ENCODE measurements at places on chromosomes 2 and 18.

- no peak for DNase-seq
Measured at GRCh38 chr2:205582366-205582765, 99.9 kb upstream of the NRP2 start.

- DNase-seq: peak; percentile 63
Measured at GRCh38 chr2:105344704-105345345, 7.5 kb downstream of the C2orf49 start.

DNA sequence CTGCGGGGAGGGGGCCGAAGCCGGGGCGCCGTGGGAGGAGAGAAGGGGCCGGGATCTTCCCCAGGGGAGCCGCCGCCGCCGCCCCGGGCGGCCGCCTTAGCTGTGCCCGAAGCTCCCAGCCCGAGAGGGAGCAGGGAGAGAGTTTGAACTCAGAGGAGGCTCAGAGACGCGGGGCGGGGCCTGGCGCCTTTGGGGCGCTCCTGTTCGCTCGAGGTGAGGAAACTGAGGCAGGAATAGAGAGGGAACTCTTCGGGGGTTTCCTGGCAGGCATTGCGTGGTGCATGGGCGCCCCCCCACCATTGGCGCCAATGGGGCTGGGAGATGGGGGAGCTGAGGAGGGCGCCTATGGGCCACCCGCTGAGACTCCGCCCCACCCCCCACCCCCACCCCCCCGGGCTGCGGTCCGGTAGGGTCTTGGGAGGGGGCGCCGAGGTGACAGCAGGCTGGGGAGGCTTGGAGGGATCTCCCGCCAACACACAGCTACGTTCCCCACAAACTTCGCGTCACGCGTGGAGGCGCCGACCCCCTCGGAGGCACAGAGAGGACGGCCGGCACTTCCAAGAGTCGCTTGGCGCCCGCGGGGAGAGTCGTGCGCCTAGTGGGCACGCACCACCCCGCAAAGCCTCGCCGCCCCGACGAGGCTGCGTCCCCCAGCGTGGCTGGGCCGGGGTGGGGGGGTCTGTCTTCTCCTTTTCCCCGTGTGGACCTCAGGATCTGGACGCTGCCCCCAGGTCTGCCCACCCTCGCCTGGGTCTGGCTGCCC lies 680 bp downstream of the CTDSP1 start:
- peak; percentile 47 for DNase-seq

DNA sequence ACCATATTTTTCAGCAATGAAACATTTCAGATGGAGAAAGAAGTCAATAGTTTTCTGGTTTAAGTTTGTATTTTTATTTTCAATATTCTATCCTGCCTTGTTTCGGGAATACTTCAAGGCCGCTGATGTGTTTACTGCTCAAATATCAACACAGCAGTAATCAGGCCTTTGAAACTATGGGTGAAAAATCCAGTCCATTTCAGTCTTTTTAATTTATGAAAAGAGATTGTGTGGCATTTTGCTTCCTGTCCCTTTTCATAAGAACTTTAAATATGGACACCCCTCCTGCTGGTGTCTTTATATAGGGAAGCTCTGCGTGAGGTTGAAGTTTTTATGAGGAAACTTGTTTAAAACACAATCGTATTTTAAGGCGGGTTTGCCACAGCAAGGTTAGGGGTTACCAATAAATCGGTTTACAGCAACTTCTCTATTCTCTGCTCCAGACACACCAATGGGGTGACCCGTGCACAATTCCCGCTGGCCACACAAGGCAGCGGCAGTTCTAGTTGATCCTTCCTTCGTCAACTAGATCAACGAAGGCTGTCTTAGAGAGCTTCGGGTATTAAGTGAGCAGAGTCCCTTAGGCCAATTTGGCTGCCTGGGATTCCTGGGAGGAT lies 1.2 kb upstream of the TANC1 start:
- peak; percentile 77 for DNase-seq

GRCh38 chr18:76219023-76219422 lies 276.0 kb downstream of the ZNF516 start:
- DNase-seq: no peak

DNA sequence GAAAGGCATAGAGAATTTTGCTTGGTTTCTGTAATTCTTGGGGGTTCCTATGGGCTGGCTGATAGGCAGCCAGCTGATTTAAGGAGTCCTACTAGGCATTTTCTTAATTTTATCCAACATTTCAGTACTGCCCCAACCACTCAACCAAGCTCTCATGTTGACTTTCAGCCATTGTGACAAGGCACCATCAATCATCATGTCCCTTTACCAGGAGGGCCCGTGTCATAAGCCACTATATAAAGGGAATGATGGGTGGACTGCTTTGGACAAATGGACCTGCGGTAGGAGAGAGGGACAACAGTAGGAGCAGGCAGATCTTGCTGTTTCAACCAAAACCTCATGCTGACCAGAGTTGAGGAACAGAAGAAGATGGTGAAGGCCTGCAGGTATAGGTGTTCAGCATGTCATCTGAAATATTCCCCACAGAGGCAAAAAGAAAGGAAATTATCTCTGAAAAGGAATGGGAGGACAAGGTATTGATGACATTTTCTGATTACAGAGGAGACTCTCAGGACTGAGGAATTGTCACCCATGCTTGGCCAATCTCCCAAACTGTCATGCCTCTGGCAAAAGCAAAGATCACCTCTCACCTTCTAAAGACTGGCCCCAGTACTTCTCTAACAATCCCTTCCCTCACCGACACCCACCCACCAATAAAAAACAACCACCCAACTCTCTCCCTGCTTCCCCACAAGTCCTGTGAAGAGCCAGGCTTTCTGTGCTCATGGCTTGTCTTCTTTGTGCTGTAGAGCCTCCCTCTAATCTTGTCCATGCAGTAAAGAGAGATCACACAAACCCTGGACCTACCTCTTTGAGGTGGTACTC lies 10.9 kb upstream of the TNP1 start:
- no peak for DNase-seq

GRCh38 chr18:76051396-76052226 lies 443.4 kb downstream of the ZNF516 start:
- no peak for DNase-seq

- DNase-seq: no peak
Measured at GRCh38 chr2:143422681-143423080, 293.5 kb downstream of the ARHGAP15 start.

DNA sequence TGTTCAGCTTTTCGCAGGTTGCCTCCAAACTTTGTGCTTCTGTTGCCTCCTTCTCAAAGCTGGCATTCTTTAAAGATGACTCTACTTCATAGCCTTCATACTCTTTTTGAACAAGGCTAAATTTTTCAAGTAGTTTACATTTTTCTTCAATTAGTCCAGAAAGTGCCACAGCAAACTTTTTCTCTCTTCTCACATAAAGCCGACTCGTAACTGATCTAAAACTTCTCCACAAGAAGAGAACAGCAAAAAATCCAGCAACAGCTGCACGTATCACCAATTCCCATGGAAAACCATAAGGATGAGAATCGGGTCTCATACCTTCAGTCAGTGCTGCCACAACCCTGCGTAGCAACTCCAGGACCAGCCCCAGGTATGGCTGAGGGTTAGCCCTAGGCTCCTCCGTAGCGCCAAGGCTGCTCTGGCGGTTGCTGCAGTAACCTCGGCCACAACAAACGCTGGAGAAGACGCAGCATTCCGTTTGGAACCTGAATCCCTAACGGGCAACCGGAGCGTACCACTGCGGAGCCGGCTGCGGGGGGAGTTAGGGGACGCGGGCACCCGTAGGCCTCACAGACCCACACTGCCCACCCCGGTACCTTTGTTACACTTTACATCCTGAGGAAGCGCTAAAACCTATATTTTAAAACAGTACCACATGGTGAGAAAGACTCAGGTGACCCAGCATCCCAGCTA lies at the start of gene CTAGE1:
TSS of gene CTAGE1 (minus strand) at position 420 of the 693 bp plus-strand sequence. CDS start at position 316, 104 bp downstream.
- DNase-seq: peak; percentile 29

GRCh38 chr2:232869138-232870017 lies 686 bp upstream of the SNORC start:
- DNase-seq: no peak

DNA sequence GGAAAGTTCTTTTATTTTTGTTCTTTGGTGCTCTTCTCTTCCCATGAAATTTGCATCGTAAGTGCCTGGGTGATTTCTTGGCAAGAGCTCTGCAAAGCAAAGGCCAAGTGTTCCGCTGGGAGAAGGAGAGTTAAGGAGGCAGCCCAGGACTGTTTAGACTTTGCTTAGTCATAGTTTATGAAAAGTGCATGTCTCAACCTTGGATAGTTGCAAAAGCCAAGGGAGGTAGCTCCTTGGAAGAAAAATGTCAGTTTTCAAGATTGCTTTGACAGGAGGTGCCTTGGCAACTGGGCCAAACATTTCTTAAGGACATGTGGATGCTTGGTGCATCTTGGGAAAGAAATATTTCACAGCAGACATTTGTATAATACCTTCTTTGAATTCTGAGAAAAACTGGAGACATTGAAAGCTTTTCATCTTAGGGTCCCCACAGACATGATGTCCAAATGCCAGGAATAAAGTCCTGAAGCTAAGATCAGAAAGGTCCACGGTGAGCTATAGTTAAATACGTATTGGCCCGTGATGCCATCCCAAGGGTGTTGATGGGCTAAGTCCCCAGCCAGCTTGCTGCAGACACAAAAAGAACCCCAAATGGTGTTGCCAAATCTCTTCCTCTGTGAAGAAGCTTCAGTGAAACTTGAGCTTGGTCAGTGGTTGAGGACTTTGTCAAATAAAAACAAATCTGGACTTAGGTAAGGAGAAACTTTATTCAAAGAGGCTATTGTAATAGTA lies 96.3 kb upstream of the THUMPD2 start:
- DNase-seq: peak; percentile 99

DNA sequence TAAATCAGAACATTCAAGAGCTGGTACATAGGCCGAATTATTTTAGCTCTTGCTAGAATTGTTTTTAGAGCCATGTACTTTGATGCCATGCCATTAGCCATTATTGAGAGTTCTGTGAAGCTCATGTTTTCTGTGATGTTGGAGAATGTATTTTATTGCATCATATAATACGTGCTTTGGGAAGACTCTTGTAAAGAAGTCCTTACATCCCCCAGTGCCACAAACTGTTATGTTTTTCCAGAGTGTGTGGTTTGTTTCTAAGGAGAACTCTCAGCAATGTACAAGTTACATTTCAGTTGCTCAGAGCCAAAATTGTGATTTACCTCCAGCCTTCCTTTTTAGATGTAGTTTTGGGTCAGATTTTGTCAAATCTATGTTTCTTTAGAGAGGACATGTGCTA lies 148.6 kb downstream of the HAUS1 start:
- peak; percentile 39 for DNase-seq

DNA sequence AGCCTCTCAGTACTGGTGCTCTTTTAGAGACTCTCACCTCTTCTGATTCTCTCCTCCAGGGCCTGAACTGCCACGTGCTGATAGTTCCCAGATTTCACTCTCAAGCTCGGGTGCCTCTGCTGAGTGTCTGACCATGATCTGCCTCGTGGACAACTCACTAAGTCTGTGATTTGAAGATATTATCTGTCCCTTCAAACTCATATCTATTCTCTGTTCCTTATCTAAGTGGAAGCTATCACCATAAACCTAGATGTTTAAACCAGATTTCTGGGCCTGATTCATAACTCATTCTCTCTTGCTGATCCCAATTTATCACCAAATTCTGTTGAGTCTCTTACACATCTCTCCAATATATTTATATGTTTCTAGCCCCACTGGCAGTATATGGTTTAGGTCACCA lies 29.9 kb upstream of the KIDINS220 start:
- no peak for DNase-seq

DNA sequence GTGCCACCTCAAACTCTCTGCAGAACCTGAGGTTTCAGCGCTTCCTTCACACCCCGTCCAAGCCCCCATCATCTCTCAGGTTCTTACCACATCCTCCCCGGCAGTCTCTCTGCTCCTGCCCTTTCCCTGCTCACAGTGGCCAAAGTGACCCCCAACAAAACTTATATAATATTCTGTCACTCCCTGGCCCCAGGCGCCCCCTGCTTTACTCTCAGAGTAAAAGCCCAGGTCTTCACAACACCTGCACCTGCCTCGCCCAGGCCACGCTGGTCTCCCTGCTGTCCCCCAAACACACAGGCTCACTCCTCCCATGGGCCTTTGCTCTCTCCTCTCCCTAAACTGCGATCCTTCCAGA lies 6.4 kb downstream of the ITGB1BP1 start:
- no peak for DNase-seq

DNA sequence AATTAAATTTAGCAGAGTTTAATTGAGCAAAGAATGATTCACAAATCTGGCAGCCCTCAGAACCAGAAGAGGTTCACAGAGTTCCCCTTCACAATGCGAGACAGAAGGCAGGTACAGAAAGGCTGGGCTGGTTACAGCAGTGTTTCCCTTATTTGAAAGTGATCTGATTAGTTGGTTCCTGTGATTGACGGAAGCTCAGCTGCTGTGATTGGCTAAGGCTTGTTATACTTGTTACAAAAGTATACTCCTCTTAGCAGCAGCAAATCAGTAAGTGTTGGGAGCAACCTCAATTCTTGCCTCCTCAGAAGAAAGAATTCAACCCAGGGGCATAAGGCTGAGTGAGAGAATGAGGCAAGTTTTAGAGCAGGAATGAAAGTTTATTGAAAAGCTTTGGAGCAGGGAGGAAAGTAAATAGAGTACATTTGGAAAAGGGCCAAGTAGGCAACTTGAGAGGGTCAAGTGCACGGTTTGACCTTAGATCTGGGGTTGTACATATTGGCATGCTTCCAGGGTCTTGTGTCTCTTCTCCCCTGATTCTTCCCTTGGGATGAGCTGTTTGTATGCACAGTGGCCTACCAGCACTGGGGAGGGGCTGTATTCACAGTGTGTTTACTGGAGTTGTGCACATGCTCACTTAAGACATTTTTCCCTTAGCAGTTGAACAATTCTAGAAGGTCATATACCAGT lies 431.8 kb upstream of the RAB12 start:
- DNase-seq: peak; percentile 69

DNA sequence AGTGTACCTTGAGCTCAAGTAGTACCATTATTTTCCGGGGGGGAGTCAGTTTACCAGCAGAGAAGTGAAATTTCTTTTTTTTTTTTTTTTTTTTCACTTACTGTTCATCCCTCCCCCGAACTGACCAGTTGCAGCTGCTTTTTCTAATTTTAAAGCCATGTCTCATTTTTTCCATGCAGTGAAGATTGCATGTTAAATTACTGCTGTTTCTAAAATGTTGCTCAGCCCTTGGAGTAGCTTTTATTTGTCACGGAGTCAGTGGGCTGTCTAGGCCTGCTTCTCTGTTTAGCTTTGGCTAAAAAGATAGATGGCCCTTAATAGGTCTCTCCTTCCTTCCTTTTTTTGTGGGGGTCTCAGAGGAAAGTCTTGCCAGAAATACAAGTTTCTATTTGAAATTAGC lies 70.2 kb downstream of the NGEF start:
- no peak for DNase-seq

- no peak for DNase-seq
Measured at GRCh38 chr2:69030800-69031428, 17.9 kb downstream of the ANTXR1 start.

DNA sequence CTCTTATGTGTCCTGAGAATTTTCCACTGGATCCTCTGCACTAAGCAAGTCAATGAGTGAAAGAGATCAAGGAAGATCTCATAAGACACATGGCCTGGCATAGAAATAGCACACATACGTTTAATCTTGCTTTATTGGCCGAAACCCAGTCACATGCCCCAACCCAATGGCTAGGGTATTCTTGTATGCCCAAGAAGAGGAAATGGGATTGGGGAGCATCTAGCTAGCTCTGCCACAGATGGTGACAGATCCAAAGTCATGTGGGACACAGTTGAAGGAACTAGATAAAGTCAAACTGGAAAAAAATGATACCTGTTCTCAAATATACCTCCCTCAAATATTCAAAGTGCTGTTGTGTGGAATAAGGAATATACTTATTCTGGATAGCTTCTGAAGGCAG lies 74.7 kb downstream of the CD28 start:
- no peak for DNase-seq
